Astrocyte of the spinal cord (primary cell): ENCODE measurements at places on chromosomes 4 and X.
A peak's percentile ranks its signal among the peaks of the same experiment; 100 is the strongest.

- peak; percentile 73 for DNase-seq
Measured at GRCh38 chr4:92198711-92199110, 105.1 kb upstream of the GRID2 start.

DNA sequence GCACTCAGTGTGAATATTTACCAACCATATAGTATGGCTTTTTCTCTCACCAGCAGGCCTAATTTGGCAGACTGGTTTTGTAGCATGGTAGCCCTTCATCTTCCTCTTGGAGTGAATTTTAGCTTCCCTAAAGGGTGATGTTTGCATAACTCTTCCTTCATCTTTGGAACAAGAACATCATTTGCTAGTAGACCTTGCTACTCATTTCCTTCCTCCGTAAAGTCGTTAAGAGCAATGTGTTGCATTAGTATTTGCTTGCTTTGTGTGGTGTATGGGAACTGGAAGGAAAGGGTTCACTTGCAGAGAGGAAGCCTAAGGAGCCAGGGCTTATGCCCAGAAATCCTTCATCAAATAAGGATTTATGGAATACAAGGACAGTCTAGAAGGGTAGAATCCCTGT, 50.2 kb upstream of the PGRMC2 start:
- DNase-seq = no peak

- no peak for DNase-seq
Measured at GRCh38 chrX:11427453-11428071, 134.3 kb downstream of the AMELX start.

GRCh38 chrX:133215017-133215416, 3.1 kb downstream of the TFDP3 start:
- no peak for DNase-seq

DNA sequence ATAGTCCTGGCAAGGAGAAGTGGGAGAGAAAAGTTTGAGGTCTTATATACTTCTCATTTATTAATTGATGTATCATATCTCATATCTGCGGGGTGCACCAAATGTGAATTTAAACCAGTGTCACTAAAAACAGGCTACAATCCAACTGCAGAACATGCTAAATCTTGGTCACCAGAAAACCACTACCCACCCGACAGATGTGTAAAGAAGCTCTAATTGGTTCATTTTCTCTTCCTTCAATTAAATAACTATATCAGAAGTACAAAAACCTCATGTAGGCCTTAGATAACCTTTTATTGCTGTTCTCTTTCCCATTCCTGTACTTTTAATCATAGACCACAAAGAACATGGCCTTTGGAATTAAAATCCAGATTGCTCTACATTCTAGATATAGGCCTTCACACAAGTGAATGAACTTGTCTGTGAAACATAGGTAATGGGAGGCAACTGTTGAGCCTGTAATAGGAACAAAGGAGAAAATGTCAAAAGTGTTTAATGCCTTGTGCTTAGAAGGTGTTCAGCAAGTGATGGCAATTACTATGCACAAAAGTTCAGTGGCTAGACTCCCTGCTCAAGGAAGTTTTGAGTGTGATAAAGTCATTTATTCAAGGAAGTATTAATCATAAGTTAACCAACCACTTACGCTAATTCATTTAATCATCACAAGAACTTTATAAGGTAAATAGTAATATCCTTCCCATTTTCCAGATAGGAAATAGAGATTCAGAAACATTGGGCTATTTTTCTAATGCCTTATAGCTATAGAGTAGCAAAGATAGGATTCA, 425.6 kb downstream of the INPP4B start:
- no peak for DNase-seq

- DNase-seq = peak; percentile 27
Measured at GRCh38 chrX:20244931-20245330, 21.8 kb downstream of the RPS6KA3 start.

DNA sequence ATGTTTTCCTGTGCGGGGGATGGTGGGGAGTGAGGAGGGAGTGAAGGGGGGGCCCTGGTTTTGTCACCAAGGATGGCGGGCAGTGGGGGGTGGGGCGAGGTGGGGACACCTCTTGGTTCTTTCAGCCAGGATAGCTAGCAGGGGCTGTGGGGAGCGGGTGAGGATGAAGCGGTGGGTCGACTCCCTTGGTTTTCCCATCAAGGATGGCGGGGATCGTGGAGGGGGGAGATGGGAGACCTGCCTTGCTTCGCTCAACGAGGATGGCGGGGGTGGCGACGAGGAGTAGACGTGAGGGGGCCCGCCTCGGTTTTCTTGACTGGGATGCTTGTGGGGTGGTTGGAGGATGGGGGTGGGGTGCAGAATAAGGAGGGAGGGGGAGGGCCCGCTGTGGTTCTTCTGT, 643 bp downstream of the FHL1 start:
- no peak for DNase-seq

DNA sequence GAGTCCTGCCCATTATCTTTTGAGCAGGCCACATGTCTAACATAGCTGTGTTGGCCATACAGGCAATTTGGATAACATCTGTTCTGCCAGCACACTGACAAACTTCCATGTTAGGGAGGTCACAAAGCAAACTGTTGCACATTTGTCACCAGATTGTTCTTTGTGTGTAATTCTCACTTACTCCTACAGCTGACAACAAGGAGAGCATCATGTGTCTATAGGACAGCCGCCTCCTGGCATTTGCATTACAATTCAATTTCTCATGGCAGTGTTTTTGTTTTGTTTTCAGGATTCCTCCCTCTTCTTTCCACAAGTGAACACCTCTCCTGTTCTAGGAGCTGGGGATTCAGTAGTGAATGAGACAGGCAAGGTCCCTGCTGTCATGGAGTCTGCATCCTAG, 94.3 kb upstream of the LEF1 start:
- no peak for DNase-seq

DNA sequence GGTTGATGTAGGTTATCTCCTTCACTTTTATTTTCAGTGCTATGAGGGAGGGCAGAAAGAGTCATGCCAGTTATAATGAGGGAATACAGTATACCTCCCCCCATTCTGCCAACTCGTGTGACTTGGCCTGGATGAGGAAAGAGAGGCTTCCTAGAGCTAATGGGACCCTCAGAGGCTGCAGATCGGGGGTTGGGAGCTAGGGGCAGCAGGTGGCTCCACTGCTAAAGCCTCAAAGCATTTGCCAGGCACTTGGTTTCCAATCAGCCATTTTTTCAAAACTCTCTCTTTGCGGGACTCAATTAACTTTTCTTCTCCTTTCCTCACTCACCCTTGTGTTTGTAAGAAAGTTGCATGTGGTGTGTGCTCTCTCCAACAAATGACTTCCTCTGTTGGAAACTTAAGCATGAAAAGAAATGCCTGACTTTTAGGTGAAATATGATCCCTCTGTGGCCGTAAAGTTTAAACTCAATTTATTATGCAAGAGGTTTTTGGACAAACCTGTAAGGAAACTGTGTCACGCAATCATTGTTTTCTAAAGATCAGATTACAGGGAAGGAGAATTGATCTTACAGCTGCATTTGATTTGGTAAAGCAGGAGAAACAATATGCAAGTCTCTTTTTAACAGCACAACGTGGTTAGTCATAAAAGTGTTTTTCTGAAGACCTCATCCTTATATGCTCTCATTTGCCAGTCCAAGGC, 7.0 kb downstream of the SFRP2 start:
- DNase-seq = peak; percentile 63

GRCh38 chr4:62070291-62070852, 870.2 kb downstream of the ADGRL3 start:
- no peak for DNase-seq
